ENCODE measurements at places on chromosomes 7 and 10.

DNA sequence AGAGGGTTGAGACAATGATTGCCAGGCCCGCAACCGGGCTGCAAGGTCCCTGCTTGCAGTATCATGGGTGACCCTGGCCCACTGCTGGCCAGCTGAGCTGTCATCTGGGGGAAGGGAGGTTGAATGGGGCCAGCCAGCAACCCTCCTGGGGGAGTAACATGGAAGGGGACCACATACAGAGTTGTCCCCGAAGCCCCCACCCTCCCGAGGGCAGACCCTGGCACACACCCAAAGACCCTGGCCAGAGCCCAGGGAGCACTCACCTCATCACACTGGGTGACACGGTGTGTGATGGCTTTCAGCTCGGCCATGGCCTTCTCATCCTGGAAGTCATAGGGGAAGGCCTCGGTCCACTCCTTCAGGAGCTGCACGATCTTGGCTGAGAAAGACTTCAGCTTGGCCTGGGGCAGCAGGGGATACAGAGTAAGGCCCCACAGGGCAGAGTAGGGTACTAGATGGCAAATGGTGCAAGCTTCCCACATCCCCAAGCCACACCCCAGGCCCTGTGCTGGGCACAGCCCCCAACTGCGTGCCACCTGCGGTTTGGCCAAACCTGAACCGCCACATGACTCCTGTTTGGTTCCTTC lies 63.4 kb downstream of the CSGALNACT2 start:
- DNase-seq, result peak; percentile 5

DNA sequence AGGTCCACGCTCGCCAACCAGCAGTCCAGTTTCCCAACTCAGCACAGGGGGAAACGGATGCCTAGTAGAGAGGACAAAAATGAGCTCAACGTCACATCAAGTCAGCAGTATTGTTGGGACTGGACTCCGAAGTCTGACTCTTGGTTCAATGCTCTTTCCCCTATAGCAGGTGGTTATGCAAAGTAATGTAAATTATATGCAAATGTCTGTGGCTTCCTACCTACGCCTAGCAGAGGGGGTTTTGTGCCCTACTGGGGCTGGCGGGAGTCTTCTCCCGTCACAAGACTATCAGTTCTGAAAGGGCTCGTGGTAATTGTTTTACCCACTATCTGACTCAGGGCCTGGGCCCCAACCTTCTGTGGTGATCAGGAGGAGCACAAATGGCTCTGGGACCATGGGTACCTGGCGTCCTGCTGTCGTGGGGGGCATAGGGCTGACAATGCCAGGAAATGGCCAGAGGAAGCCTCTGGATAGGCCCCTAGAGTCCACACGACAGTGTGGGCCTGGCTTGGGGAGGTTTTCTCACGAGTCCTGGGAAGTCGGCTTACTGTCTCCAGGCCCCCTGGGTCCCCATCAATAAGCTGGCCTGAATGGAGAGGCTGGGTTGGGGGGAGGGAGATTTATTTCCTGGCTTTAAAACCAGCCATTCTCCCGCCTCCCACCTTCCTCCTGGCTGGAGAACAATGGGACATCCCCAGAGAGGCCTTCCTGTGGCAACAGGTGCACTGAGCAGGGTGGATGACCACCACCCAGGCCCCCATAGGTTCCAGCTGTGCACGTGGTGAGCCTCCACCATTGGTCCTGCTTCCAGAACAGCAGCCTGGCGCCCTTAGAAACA lies 41.8 kb downstream of the UNC5B start:
- no peak for DNase-seq

- no peak for DNase-seq
Measured at GRCh38 chr7:31028417-31028992, 23.6 kb upstream of the ADCYAP1R1 start.

- no peak for DNase-seq
Measured at GRCh38 chr10:127932521-127933270, 25.8 kb downstream of the PTPRE start.

GRCh38 chr7:127252778-127253280 lies at the start of gene GRM8:
TSS of gene GRM8 (minus strand) at chr7:127252941.
- DNase-seq, result no peak

DNA sequence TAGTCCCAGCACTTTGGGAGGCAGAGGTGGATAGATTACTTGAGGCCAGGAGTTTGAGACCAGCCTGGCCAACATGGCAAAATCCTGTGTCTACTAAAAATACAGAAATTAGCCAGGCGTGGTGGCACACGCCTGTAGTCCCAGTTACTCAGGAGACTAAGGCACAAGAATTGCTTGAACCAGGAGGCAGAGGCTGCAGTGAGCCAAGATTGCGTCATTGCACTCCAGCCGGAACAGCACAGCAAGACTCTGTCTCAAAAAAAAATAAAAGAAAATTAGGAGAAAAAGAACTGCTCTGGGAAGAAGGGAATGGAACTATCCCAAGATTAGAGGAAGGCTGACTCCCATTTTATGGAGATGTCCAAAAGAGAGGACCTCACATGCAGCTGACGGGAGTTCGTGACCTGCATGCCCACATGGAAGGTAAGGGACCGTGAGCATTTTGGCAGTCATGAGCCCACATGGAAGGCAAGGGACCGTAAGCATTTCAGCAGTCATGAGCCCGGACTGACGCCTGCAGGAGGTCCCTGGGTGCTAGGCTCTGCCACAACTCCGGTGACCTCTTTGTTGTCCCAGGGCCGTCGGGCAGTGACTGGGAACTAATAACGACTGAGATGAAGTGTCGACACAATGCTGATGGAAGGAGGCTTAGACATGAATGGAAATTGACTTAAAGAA lies 18.6 kb upstream of the GTPBP4 start:
- no peak for DNase-seq

GRCh38 chr10:49135575-49136313 lies 1.9 kb upstream of the FAM170B start:
- DNase-seq, result no peak
